ENCODE measurements at places on chromosomes 7 and 10.

GRCh38 chr10:129854796-129855705 lies 109.0 kb downstream of the EBF3 start:
- no peak for DNase-seq

- DNase-seq = no peak
Observed at GRCh38 chr7:98733036-98733435, 116.0 kb downstream of the NPTX2 start.

GRCh38 chr7:41918597-41918996 lies 215.7 kb upstream of the INHBA start:
- DNase-seq = no peak

GRCh38 chr10:123284022-123284421 lies 129.8 kb downstream of the BUB3 start:
- DNase-seq = no peak

GRCh38 chr7:47965456-47965855 lies 14.0 kb downstream of the HUS1 start:
- no peak for DNase-seq

GRCh38 chr10:688312-689120 lies 952 bp downstream of the DIP2C start:
- no peak for DNase-seq

GRCh38 chr10:70849582-70850016 lies 33.9 kb downstream of the SGPL1 start:
- DNase-seq = no peak

DNA sequence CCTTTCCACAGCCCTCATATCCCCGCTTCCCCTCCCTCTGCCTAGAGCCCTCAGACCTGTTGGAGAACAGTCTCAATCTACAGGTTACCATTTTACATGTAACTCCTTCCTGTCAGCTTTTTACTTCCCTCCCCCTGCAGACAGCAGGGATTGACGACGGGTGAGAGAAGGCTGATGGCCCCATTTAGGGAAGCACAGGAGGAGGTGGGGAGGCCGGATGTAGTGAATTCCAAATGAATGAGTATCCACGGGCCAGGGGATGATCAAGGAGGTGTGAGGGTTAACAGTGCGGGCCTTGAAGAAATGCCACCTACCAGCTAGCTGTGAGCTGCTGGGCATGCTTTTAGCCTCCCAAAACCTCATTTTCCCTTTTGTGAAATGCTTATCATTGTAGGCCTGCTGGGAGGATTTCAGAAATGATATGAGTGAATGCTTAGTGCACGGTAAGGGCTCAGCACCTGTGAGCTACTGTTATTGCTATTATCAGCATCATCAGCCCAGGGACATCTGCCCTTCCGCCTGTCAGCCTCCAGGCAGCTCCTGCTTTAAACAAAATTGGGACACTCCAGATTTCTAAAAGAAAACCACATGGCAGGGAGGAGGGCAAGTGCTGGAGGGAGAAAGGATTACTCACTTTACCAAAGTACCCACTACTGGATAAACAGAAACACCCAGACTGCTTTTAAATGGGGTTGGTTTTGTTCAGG lies 6.5 kb upstream of the NANOS1 start:
- DNase-seq = no peak

DNA sequence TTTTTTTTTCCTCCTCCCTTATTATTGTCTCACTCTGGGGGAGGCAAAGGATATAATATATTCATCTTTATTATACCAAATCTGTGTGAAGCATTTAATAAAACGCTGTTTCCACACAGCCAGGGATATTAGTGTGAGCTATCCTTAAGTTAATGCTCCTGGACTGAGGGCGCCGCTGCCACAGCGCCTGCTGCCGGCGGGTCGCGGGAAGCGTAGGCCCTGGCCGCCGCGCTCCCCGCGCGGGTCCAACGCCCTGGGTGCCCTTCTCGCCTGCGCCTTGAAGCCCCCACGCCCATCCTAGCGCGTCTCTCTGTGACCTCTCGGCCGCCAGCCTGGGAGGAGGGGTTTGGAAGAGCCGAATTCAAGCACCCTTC lies 9.5 kb upstream of the LBX1 start:
- DNase-seq = no peak

DNA sequence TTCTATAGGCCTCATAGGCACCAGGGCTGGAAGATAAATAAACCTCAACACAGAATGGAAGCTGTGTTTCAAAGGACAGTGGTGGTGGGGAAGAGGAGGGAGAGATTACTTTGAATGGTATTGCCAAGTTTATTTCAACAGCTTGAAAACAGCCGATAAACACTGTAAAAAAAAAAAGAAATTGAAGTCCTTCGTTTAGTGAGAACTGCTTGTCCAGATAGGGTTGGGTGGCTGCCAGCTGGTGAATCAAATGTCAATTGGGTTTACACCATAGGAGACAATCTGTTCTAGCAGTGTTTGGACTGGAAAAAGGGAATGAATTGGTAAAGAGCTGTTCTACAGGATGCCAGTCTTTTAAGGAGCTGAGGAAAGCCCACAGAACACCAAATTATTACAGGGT lies 254.8 kb downstream of the PHF14 start:
- no peak for DNase-seq

DNA sequence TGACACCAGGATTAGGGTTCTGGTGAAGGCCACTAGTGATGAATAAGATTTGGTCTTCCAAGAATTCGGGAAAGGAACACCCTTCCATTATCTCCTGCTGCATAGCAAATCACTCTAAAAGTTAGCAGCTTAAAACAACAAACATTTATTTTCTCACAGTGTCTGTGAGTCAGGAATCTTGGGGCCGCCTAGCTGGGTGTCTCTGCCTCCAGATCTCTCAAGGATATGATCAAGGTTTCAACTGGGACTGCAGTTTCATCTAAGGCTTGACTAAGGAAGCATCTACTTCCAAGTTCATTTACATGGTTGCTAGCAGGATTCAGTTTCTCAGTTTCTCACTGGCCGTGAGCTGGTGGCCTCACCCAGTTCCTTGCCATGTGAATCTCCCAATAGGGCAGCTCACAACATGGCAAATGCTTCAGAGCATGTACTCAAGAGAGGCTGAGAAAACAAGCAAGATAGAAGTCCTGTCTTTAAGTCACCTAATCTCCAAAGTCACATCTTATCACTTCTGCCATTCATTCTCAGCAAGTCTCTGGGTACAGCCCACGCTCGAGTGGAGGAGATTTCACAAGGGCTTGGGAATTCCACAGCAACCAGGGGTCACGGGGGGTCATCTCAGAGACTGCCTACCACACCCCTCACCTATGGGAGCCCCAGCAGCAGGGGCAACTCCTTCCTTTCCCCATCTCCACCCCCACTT lies 26.8 kb downstream of the TLX1 start:
- no peak for DNase-seq

GRCh38 chr10:44245601-44245938 lies 139.3 kb downstream of the CXCL12 start:
- no peak for DNase-seq

DNA sequence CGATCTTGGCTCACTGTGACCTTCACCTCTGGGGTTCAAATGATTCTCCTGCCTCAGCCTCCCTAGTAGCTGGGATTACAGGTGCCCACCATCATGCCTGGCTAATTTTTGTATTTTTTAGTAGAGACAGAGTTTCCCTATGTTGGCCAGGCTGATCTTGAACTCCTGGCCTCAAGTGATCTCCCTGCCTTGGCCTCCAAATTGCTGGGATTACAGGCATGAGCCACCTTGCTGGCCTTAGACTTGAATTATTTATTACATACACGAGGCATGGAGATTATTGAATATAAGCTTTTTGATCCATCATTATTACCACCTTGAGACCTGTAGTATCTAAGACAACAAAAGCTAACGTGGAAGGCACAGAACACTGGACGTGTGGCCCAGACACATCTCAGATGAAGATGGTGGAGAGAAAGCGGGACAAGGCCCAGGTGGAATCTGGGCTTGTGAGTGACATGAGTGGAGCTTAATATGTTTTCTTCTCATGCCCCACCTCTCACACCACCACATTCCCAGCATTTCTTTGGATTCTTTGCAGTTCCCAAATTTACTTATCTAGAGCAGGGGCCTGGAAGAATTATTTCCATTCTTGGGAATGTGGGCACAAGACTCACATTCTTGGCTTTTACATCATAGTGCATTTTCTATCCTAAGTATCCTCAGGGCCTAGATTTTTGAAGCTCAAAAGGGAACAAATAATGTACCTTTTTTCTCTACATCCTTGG lies 76.6 kb downstream of the SUGCT start:
- no peak for DNase-seq

GRCh38 chr7:31055471-31055870 lies 3.4 kb downstream of the ADCYAP1R1 start:
- no peak for DNase-seq

DNA sequence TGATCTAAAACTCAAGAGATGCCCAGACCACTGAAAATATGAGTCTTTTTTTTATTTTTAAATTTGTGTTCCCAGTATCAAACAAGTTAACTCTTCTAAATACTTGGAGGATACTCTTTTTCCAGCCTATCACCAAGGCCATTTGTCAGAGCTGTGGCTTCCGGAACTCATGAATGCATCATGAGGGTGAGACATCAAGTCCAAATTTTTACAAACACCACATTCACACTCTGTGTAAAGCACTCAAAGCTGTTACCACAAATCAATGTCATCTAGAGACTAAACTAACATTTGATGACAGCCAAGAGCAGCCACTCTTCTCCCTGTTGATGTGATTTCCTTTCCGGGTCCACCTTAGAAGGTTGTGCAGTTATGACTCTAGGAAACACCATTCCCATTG lies 43.8 kb upstream of the ARID5B start:
- DNase-seq = no peak

GRCh38 chr10:23037561-23037960 lies 57.8 kb upstream of the MSRB2 start:
- no peak for DNase-seq

DNA sequence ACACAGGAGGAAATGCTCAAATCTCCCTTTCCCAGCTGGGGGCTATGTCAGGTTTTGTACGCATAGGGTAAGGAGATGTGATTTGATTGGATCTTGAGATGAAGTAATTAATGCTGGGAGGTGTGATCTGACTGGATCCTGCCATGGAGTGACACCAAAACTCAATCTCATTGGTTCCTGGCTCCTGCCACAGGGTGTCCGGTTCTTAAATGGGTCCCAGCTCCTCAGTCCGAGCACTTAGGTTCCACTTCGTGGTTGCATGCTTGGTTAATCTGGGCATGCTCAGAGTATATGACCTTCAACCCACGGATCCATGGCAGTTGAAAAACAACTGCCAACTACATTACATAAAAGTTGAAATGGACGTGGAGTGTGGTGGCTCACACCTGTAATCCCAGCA lies 3.1 kb upstream of the ZNF12 start:
- DNase-seq = no peak

GRCh38 chr10:126568809-126569385 lies 101.6 kb downstream of the C10orf90 start:
- no peak for DNase-seq

GRCh38 chr7:128737441-128737840 lies 1.7 kb upstream of the CALU start:
- no peak for DNase-seq

DNA sequence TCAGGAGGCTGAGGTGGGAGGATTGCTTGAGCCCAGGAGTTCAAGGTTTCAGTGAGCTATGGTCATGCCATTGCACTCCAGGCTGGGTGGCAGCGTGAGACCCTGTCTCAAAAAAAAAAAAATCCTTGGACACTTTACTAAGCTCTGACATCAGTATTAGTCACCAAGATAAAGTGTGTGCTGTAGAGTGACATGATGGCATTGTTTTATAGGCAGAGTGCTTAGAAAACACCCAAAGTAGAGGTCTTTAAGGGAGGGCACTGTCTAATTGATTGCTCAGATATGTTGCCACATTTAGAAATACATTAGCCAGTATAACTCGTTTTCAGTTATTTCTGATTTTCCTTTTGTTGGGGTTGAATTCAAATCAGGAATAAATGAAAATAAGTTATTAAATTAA lies 235.9 kb downstream of the REEP3 start:
- no peak for DNase-seq

DNA sequence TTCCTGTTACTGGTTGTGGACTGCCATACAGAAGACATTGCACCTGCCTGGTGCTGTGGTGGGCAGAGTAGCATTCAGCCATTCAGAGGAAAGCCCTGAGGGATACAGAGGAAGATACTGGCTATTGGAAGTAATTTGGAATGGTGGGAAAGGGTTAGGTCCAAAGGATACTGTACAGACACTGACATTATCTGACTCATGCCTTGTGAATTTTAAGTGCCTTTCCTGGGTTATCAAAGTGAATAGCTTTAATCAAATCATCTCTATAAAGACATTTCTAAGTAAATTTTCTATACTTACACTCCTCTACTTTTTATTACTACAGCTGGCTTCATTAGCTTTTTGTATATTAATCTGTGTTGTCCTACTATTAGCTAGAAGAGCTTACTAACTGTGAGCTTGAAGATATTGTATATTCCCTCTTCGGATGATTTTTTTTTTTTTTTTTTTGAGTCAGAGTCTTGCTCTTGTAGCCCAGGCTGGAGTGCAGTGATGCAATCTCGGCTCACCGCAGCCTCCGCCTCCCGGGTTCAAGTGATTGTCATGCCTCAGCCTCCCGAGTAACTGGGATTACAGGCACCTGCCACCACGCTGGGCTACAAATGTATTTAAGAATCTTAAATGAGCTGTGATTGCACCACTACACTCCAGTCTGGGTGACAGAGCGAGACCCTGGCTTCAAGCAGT lies 186.5 kb downstream of the ADK start:
- no peak for DNase-seq

- no peak for DNase-seq
Observed at GRCh38 chr10:11610826-11611247, 613 bp downstream of the USP6NL start.

DNA sequence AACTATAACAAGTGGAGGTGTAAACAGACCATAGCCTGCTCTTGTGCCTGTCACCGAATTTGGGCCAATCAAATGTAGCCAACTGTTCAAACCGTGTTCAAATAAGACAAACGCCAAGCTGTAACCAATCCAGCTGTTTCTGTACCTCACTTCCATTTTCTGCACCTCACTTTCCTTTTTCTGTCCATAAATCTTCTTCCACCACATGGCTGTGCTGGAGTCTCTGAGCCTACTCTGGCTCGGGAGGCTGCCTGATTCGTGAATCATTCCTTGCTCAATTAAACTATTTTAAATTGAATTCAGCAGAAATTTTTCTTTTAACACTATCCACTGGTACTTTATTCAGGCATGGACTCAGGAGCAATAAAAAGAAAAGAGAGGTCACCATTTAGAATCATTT lies 29.9 kb upstream of the COL1A2 start:
- DNase-seq = no peak

GRCh38 chr10:5775685-5776084 lies 37.5 kb downstream of the GDI2 start:
- DNase-seq = peak; percentile 61

Measured in stimulated activated CD8-positive, alpha-beta memory T cell treated with anti-CD3 and anti-CD28 coated beads, Interleukin-2, amount 100 ng/mL, for 1 hour (primary cell).